ENCODE measurements at places on chromosomes 1 and 21.

- DNase-seq: no peak
These were observed 226.1 kb downstream of the RGS7 start for GRCh38 chr1:241130881-241131280.

DNA sequence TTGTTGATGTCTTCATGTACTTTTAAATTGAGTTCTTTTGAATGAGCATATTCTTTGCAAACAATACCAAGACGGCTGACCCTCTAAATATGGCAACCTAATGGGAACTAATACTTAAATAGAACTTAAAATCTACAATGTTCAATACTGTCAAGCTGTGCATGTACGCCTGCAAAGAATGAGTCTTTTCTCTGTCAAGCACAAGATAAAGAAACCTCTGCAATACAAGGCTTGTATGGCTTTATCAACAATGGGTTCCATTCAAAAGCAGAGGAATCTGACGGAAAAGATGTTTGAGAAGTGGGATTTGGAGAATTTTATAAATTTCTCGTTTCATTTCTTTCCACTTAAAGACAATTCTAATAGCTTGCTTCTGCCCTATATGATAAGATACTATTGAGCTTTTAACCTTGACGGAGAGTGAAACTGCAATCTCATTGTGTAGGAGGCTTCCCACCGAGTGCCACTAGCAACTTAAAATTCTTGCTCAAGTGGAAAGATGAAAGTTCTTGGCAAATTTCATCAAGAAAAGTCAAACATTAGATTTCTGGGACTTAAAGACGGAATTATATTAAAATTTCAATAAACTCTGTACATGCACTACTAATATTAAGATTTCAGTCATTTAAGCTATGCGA is 119.8 kb downstream of the RGS21 start:
- DNase-seq: no peak

GRCh38 chr1:14930247-14930965 is 223.1 kb upstream of the TMEM51 start:
- DNase-seq: no peak

DNA sequence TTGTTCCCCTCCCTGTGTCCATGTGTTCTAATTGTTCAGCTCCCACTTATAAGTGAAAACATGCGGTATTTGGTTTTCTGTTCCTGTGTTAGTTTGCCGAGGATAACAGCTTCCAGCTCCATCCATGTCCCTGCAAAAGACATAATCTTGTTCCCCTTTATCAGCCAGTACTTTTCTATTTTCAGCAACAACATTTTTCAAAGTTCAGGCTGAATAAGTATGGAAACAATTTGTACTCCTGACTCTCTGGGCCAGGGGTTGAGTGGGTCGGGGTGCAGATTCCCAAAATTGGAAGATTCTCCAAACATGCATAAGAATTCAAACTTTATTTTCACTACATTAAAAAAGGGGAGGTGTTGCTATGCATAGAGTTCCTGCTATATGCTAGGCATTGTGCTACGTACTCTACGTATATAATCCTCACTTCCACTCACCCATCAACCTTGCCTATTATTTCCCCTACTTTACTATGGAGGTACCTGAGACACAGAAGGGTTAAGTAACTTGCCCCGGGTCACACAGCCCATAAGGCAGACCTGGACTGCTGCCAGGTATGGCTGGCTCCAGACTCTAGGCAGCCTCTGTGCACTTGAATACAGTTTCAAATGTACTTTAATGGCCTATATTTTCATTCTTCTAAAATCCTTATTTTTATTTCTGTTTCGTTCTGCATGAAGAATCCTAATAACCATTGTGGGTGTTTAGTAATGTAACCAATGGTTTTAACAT is 117.1 kb upstream of the C8B start:
- no peak for DNase-seq

DNA sequence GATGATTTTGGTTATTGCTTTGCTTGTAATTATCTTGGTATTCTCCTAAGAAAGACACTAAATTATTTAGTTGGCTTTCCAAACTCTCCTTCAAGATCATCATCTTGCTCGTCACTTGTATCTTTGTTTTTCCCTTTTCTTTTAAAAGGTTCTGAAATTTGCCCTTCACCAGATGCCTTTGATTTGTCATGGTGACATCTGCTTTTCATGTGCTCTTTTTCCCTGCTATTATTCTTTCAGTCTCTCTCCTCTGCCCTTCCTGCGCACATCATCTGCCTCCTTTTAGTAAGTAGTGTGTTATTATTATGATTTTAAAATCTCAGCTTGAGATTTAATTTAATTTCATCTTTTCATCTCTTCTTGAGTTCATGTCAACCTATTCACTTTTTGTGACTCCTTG is 92.1 kb downstream of the BACH1 start:
- no peak for DNase-seq
